ENCODE measurements at places on chromosomes 13 and 19.

- no peak for DNase-seq
Measured at GRCh38 chr19:46489445-46490272, 6.0 kb downstream of the PNMA8B start.

DNA sequence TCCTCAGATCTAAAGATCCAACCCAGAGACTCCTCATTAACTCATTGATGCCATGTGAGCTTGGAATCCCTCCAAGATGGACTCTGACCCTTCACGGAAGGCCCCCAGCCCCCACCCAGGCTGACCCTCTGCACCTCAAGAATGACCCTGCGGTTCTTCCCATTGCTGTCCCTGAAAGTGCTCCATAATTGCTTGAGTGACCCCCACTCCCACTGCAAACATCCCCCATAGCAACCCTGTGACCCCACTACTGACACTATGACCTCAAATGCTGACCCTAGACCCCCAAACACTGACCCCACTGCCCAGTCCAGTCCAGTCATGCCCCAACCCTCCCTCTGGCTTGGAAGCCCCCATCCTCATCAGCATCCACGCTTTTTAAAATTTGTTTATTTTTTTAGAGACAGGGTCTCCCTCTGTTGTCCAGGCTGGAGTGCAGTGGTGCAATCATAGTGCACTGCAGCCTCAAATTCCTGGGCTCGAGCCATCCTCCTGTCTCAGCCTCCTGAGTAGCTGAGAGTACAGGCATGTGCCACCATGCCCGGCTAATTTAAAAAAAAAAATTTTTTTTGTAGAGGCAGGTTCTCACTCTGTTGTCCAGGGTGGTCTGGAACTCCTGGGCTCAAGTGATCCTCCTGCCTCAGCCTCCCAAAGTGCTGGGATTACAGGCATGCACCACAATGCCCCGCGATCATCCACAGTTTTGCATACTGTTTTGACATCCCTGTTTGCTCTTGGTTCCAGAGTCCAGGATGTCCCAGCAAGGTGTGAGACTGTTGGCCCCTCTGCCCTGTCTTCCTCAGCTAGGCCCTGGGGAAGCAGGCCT, 855 bp downstream of the LYL1 start:
- no peak for DNase-seq

GRCh38 chr19:13153569-13154240, 3.5 kb downstream of the IER2 start:
- DNase-seq = no peak

DNA sequence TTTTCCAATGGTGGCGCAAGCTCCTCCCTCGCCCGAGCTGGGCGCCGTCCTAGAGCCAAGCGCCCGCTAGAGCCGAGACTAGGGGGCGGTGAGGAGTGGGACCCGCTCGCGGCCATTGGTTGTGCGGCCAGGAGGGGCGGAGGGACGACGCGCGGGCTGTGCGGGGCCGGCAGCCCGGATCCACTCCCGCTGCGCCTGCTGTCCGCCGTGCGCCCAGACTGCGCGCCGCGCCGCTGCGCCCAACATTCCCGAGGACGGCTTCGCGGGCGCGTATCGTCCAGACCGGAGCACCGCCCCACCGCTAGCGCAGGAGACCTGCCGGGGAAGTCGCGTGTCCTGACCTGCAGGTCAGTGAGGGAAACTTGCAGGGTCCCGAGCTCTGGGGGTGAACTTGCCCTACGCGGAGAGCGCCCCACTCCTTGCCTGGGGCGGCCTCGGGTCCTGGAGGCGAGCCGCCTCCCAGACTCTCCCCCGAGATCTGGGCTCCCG, at the start of gene SERTM1:
SERTM1 (plus strand) TSS at position 183 of the 489 bp plus-strand sequence. CDS start 21,059 bp downstream, outside the sequence.
- DNase-seq = no peak

- no peak for DNase-seq
Measured at GRCh38 chr13:23770428-23770827, 118.8 kb downstream of the MIPEP start.

Data from stimulated activated CD8-positive, alpha-beta memory T cell treated with anti-CD3 and anti-CD28 coated beads, Interleukin-15, amount 100 ng/mL, for 4 hours (primary cell).